ENCODE measurements at places on chromosomes 6 and 20. TPM values are rescaled to one million over a fixed set of nuclear protein-coding genes. Genes with fewer than 3 reads are reported as not detected.

The PKIB gene
- total RNA-seq: 0.19 TPM

The MRPL18 gene
- total RNA-seq: 54.9 TPM

The IP6K3 gene
- total RNA-seq: not detected

The EFCAB8 gene
- 0.39 TPM for total RNA-seq

The SCUBE3 gene
- not detected for total RNA-seq

The FGD2 gene
- 0.86 TPM for total RNA-seq

The SLC22A16 gene
- total RNA-seq: not detected

Measured in activated naive CD4-positive, alpha-beta T cell treated with anti-CD3 and anti-CD28 coated beads, Interleukin-2, amount 10 ng/mL, durations not matched to agents 5 hours and 36 hours (primary cell).